ENCODE measurements at places on chromosomes 7 and 10. TPM values are rescaled to one million over a fixed set of nuclear protein-coding genes. Genes with fewer than 3 reads are reported as not detected.

- no peak for DNase-seq
- H3K27ac ChIP-seq, result no peak overlapping the region
- no peak overlapping the region for H3K4me3 ChIP-seq
- H3K36me3 ChIP-seq, result no peaks in the 10 kb centered on the region
- no peaks in the 10 kb centered on the region for H3K4me1 ChIP-seq
Measured at GRCh38 chr10:49366460-49366859, 29.4 kb downstream of the DRGX start.

Gene PRSS1
- not detected for total RNA-seq

Gene ITIH5
- total RNA-seq, result 24.9 TPM

- no peak overlapping the region for H3K27ac ChIP-seq
- no peak for DNase-seq
- H3K36me3 ChIP-seq, result no peaks in the 10 kb centered on the region
- no peaks in the 10 kb centered on the region for H3K27me3 ChIP-seq
Measured at GRCh38 chr7:72101444-72101843, 310.7 kb downstream of the CALN1 start.

- H3K27me3 ChIP-seq, result no peaks in the 10 kb centered on the region
- H3K27ac ChIP-seq, result no peak overlapping the region
- DNase-seq, result no peak
- H3K4me1 ChIP-seq, result no peaks in the 10 kb centered on the region
- H3K4me3 ChIP-seq, result no peak overlapping the region
- H3K36me3 ChIP-seq, result no peaks in the 10 kb centered on the region
Measured at GRCh38 chr10:82267465-82267864, 392.5 kb downstream of the NRG3 start.

DNA sequence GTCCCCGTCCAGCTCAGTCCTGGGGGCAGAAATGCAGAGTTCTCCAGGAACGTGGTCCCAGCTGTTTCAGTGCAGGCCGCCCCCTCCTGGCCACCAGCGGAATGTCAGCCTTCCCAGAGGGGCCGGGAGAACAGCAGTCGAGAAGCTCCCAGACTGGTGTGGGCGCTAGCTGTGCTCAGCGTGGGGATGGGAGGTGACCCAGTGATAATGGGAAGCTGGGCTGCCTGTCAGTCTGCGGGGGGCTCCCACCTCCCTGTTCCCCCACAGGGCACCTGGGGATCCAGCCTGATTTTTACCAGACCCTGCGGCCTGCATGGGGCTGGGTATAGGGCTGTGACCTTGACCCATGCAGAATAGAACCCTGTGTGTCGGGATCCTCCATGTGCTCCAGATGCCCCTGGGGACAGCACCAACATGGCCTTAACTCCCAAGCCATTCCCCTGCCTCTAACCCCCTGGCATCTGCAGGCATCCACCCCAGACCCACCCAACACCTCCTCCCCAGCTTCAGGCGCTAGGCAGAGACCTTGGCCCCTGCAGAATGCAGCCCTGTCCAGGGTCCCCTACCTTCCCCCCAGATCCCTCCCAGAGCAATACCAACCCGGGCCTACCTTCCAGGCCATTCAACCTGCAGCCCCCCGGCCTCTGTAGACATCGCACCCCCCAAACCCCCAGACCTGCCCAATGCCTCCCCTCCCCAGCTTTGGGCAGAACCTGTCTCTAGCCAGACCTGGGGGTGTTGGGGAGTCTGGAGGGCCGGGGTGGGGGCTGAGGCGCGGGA is 880 bp upstream of the ELN start:
- H3K36me3 ChIP-seq, result no peaks in the 10 kb centered on the region
- H3K27me3 ChIP-seq, result no peaks in the 10 kb centered on the region
- DNase-seq, result peak; percentile 96
- peak overlapping the region; percentile 67 for H3K4me3 ChIP-seq
- peak overlapping the region; percentile 82 for H3K27ac ChIP-seq
- H3K4me1 ChIP-seq, result peaks cover 58% of the 10 kb centered on the region

- H3K36me3 ChIP-seq, result peaks cover 18% of the 10 kb centered on the region
- H3K27me3 ChIP-seq, result no peaks in the 10 kb centered on the region
- peaks cover 28% of the 10 kb centered on the region for H3K4me1 ChIP-seq
- H3K27ac ChIP-seq, result peak overlapping the region; percentile 58
Measured at GRCh38 chr10:124971276-124971675, 29.4 kb downstream of the ZRANB1 start.

DNA sequence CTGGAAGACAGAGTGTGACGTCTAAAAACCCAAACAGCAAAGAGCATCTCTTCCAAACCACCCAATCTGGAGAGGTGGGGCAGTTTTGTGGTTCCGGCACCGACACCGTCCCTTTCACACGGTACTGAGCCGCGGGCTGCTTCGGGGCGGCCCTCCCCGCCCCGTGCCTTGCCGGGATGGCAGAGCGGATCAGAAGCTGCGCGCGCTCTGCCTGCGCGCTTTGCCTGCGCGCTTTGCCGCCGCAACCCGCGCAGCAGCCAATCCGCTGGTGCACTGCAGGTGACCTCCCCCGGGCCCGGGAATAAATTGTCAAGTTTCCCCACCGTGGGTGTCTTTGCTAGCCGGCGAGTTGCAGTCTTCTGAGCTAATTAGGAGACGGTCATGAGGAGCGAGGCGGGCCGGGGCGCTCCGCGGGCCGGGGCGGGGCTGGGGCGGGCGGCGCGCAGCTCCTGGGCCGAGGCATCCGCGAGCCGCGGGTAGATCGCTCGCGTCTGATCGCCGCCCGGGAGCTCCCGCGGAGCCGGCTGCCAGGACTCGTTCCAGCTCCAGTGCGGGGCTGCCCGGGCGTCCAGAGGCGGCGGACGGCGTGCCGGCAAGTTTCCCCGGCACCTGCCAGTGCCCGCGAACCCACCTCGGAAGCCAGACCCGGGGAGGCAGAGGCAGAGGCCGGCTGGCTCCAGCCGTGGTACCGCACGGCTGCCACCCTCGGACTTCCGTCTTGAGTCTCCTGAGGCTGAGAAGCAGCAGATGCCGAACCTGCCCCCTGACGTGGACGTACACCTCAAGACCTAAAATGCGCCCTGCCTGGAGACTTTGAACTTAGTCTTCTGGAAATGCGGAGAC is 536.0 kb upstream of the GALNT17 start:
- DNase-seq, result no peak
- no peak overlapping the region for H3K27ac ChIP-seq
- no peaks in the 10 kb centered on the region for H3K36me3 ChIP-seq
- peak overlapping the region; percentile 56 for H3K4me3 ChIP-seq

DNA sequence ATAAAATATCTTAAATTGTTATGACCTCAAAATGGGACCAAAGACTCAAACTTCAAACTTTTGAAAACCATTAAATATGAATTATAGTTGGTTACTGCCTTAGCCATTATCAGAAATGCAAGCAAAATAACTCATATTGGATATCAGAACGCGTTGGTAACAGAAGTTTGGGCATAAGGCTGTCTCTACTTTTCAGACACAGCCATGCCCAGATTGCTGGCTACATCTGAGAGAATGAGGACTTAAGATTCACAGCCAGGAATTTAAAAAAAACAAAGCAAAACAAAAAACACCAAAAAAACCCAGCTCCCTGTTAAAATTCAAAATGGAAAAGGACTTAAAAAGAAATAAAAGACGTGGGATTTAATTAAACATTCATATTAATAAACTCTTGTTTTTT is 161.6 kb downstream of the JMJD1C start:
- H3K4me1 ChIP-seq, result peaks cover 4% of the 10 kb centered on the region
- H3K36me3 ChIP-seq, result no peaks in the 10 kb centered on the region
- no peak for DNase-seq

GRCh38 chr10:92832998-92833650 is 15.2 kb upstream of the EXOC6 start:
- no peaks in the 10 kb centered on the region for H3K4me1 ChIP-seq
- DNase-seq, result peak; percentile 74
- H3K27ac ChIP-seq, result no peak overlapping the region
- H3K4me3 ChIP-seq, result no peak overlapping the region

- peaks cover 19% of the 10 kb centered on the region for H3K27me3 ChIP-seq
- no peak overlapping the region for H3K27ac ChIP-seq
- H3K36me3 ChIP-seq, result no peaks in the 10 kb centered on the region
- no peak overlapping the region for H3K4me3 ChIP-seq
Measured at GRCh38 chr10:131785121-131785460, 115.7 kb upstream of the PPP2R2D start.

DNA sequence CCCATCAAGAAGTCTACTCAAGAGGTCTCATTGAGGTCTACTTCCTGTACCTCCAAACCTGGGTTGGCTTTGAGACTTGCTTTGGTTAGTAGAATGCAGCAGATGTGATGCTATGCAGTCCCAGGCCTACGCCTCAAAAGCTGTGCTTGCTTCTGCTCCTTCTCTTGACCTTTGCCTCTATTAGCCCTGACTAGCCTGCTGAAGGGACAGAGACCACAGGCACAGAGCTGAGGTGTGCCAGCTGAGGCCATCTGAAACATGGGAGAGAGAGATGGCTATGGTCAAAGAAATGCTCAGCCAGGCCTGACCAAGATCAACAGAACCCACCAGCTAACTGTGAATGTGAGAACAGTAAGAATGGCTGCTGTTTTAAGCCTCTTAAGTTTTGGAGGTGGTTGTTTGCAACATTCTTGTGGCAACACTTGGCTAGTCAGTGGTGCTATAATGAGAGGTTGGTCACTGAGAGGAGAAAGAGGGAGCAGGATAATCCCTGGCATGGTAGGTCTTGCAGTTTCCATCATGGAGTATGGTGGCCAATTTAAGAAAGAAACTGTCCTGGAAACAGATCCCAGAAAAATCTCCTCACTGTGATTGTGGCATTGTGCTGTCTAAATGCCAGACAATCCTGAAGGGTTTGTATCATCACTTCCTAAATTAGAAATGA is 176.1 kb upstream of the PHYHIPL start:
- H3K36me3 ChIP-seq, result no peaks in the 10 kb centered on the region
- H3K27me3 ChIP-seq, result no peaks in the 10 kb centered on the region
- peaks cover 27% of the 10 kb centered on the region for H3K4me1 ChIP-seq
- no peak for DNase-seq

Gene RBM20
- 5.5 TPM for total RNA-seq

DNA sequence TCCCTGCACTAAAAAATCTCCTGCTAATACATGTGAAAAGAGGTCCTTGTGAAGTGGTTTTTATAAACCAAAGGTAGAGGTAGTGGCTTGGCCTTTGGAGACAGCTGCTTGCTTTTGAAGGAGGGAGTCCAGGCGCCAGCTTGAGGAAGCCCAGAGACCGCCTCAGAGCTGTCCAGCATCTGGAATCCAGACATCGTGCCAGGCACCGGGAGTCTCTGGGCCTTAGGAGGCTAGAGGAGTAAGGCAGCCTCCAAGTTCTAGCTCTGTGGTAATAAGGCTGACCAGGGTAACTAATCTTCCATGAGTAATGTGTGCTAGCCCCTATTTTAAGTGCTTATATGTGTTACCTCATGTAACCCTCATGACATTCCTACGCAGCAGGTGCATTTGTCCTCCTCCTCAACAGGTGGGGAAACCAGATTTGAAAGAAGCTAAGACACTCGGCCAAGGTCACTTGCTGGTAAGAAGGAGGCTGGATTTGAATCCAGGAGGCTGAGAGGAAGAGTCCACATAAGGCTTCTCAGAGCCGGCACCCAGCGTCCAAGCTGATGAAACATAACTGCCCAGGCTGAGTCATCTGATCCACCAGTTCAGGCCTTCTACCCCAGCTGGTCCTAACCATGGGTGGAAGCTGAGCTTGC is 26.1 kb downstream of the PRLHR start:
- H3K4me3 ChIP-seq, result no peak overlapping the region
- peaks cover 56% of the 10 kb centered on the region for H3K4me1 ChIP-seq
- no peak overlapping the region for H3K27ac ChIP-seq
- H3K27me3 ChIP-seq, result no peaks in the 10 kb centered on the region
- DNase-seq, result peak; percentile 72
- H3K36me3 ChIP-seq, result no peaks in the 10 kb centered on the region

Gene CYP3A7
- 0.34 TPM for total RNA-seq

Gene KCP
- total RNA-seq, result not detected

Gene PDE1C
- 13.3 TPM for total RNA-seq

Gene NAT16
- total RNA-seq, result not detected

Gene LMOD2
- not detected for total RNA-seq

Gene SAMD9L
- total RNA-seq, result 6.6 TPM

DNA sequence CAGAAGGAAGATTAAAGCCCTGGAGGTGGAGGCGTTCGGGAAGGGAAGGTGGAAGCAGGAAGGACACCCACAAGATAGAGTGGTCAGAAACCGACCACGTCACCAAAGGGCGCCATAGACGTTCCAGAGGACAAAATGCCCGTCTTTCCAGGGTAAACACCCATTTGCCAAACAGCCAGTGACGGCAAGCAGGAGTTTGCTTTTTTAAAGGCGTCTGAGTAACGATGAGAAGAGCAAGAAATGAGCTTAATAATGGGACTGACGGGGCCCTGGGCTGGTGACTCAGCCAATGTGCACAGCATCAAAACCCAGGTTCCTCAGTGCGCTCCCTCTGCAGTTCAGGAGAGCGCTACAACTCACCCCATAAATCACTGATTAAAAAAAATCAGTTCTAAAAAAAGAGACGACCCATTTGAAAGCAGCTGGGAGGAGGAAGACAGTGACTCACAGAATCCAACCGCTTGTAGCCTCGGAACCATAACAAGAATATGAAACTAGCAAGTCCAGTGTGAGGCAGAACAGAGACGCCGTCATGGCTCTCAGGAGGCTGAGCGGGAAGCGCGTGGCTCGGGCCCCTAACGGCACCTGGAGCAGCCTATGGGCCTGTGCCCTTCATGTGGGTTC is 5.9 kb downstream of the DIP2C start:
- H3K27me3 ChIP-seq, result no peaks in the 10 kb centered on the region
- H3K4me1 ChIP-seq, result peaks cover 82% of the 10 kb centered on the region
- H3K4me3 ChIP-seq, result peak overlapping the region; percentile 45
- H3K36me3 ChIP-seq, result no peaks in the 10 kb centered on the region
- H3K27ac ChIP-seq, result peak overlapping the region; percentile 88

GRCh38 chr7:69395061-69395714 is 203.1 kb upstream of the AUTS2 start:
- no peak overlapping the region for H3K4me3 ChIP-seq
- H3K27me3 ChIP-seq, result no peaks in the 10 kb centered on the region
- H3K36me3 ChIP-seq, result no peaks in the 10 kb centered on the region
- no peak overlapping the region for H3K27ac ChIP-seq

GRCh38 chr10:45147000-45147399 is 146.3 kb downstream of the ZNF22 start:
- no peaks in the 10 kb centered on the region for H3K36me3 ChIP-seq
- H3K27me3 ChIP-seq, result no peaks in the 10 kb centered on the region
- no peak for DNase-seq
- no peaks in the 10 kb centered on the region for H3K4me1 ChIP-seq

- H3K27ac ChIP-seq, result peak overlapping the region; percentile 91
- peaks cover 68% of the 10 kb centered on the region for H3K4me1 ChIP-seq
- peak overlapping the region; percentile 79 for H3K4me3 ChIP-seq
- DNase-seq, result no peak
- H3K36me3 ChIP-seq, result peaks cover 5% of the 10 kb centered on the region
- no peaks in the 10 kb centered on the region for H3K27me3 ChIP-seq
Measured at GRCh38 chr7:100476903-100477870, 1.8 kb downstream of the TSC22D4 start.

- no peaks in the 10 kb centered on the region for H3K27me3 ChIP-seq
- H3K4me3 ChIP-seq, result no peak overlapping the region
- H3K4me1 ChIP-seq, result no peaks in the 10 kb centered on the region
Measured at GRCh38 chr7:132544999-132545398, 31.3 kb downstream of the PLXNA4 start.
